ENCODE measurements at places on chromosomes 11 and 22. TPM values are rescaled to one million over a fixed set of nuclear protein-coding genes. Genes with fewer than 3 reads are reported as not detected.

Gene RHOD
- total RNA-seq, result not detected

GRCh38 chr22:46791201-46791731, 28.8 kb downstream of the TBC1D22A start:
- H3K36me3 ChIP-seq, result peaks cover 5% of the 10 kb centered on the region
- peak; percentile 49 for DNase-seq
- H3K27me3 ChIP-seq, result no peaks in the 10 kb centered on the region
- peaks cover 10% of the 10 kb centered on the region for H3K4me1 ChIP-seq

GRCh38 chr11:32435511-32435941, at the start of gene WT1:
Gene WT1 (minus strand): TSS chr11:32435539.
- no peaks in the 10 kb centered on the region for H3K4me1 ChIP-seq
- H3K27me3 ChIP-seq, result no peaks in the 10 kb centered on the region
- no peak within 1 kb of the TSS for H3K27ac ChIP-seq

DNA sequence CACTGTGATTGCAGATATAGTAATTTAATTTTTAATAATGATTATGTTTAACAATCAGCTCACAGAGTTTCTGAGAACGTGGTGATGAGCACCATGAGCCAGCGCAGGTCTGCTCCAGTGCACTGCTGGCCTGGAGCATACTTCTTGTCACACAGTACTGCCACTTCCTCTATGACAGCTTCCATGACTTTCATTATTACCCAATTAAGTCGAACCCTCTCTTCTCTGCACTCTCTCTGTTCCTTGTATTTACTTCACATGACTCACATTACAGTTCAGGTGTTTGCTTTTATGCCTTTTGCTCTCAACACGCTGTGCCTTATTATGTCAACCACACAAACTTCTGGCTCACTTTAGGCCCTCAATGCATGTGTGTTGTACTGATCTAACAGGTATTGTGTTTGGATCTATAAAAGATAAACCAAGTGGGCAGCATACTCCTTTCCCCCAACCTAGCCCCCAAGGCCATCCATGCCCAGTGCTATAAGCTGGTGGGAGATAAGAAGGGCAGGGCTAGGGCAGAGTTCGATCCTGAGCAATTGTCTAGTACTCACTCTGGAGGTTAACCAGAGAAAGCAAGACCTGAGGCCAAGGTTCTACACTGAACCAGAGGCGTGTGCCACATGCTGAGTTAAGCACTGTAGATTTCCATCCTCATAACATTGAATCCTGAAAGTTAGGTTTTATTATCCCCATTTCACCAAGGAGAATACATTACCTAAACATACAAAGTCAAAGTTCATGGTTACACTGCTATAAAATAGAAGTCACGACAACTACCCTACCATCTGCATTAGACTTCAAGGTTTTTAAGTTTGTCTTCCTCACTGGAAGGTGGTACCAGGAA, 356.5 kb downstream of the INSC start:
- no peaks in the 10 kb centered on the region for H3K4me1 ChIP-seq
- DNase-seq, result no peak
- no peaks in the 10 kb centered on the region for H3K36me3 ChIP-seq
- no peak overlapping the region for H3K4me3 ChIP-seq

DNA sequence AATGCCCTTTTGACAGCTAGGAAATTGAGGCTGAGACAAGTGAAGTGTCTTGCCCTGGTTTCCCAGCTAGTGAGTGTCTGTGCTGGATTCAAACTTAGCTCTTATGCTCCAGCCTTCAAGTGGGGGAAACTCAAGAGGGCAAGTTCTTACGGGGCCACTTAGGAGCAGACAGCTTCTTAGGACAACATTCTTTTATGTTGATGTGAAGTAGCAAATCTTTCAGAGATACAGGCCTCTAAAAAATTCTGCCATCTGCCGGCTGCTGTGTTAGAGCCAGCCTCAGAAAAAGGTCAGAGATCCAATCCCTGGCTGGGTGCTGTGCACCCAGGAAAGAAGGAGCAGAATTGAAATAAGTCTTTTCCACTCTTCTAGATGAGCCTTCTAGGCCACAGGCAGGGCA, 26.6 kb downstream of the TIMP3 start:
- H3K36me3 ChIP-seq, result no peaks in the 10 kb centered on the region
- H3K27ac ChIP-seq, result no peak overlapping the region
- no peaks in the 10 kb centered on the region for H3K27me3 ChIP-seq
- no peak overlapping the region for H3K4me3 ChIP-seq

DNA sequence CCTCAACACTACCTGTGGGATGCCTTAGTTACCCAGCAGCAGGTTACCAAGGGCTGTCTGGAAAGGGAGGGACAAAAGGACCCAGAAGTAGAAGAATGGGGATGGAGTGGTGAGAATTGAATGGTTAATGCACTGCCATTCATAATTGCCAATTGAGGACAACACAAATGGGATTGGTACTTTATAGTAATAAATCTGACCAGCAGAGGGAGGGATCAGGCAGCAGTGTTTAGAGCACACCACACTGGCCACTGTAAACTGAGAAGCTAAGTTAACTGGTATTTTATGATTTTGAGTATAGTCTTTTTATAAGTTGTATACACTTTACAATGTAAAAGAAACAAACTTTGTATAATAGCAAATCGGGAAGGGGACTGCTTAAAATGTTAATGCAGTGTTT, 10.7 kb downstream of the TBRG1 start:
- no peak overlapping the region for H3K4me3 ChIP-seq
- no peak overlapping the region for H3K27ac ChIP-seq
- H3K36me3 ChIP-seq, result no peaks in the 10 kb centered on the region
- no peak for DNase-seq
- H3K27me3 ChIP-seq, result no peaks in the 10 kb centered on the region

- H3K27ac ChIP-seq, result no peak overlapping the region
- H3K4me1 ChIP-seq, result no peaks in the 10 kb centered on the region
- no peak overlapping the region for H3K4me3 ChIP-seq
- no peaks in the 10 kb centered on the region for H3K36me3 ChIP-seq
- H3K27me3 ChIP-seq, result no peaks in the 10 kb centered on the region
These were observed 401.1 kb downstream of the CTTN start for GRCh38 chr11:70799386-70799785.

- H3K4me3 ChIP-seq, result no peak overlapping the region
- H3K36me3 ChIP-seq, result no peaks in the 10 kb centered on the region
- no peak overlapping the region for H3K27ac ChIP-seq
- no peaks in the 10 kb centered on the region for H3K27me3 ChIP-seq
These were observed 65.5 kb downstream of the BCR start for GRCh38 chr22:23245799-23246136.

GRCh38 chr11:31649129-31649966, 139.8 kb downstream of the ELP4 start:
- no peak for DNase-seq
- H3K36me3 ChIP-seq, result no peaks in the 10 kb centered on the region
- H3K4me1 ChIP-seq, result no peaks in the 10 kb centered on the region

GRCh38 chr11:27552341-27552740, 45.8 kb upstream of the LIN7C start:
- H3K4me3 ChIP-seq, result no peak overlapping the region
- no peaks in the 10 kb centered on the region for H3K27me3 ChIP-seq
- H3K4me1 ChIP-seq, result no peaks in the 10 kb centered on the region
- no peak for DNase-seq
- H3K27ac ChIP-seq, result no peak overlapping the region

DNA sequence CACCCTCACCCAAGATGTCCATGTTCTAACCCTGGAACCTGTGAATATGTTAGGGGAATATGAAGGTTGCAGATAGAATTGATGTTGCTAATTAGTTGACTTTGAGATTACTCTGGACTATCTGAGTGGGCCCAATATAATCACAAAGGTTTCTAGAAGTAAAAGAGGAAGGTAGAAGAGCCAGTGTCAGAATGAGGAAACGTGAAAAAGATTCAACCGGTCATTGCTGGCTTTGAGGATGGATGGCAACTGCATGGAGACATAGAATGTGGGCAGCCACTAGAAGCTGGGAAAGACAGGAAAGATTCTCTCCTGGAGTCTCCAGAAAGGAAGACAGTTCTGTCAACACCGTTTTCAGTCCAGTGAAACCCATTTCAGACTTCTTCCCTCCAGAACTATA, 86.6 kb downstream of the CLPB start:
- H3K4me1 ChIP-seq, result peaks cover 7% of the 10 kb centered on the region
- no peaks in the 10 kb centered on the region for H3K27me3 ChIP-seq
- no peaks in the 10 kb centered on the region for H3K36me3 ChIP-seq
- H3K27ac ChIP-seq, result no peak overlapping the region
